Mammary microvascular endothelial cell (primary cell): ENCODE measurements at places on chromosomes 3 and 15. TPM values are rescaled to one million over a fixed set of nuclear protein-coding genes. Genes with fewer than 3 reads are reported as not detected.

MASP1 gene
- total RNA-seq, result 0.13 TPM in 1 of 2 replicates, not detected in the other

DET1 gene
- 3.0 and 3.5 TPM in 2 replicates for total RNA-seq

RBP2 gene
- total RNA-seq, result not detected in 2 replicates

ZNF80 gene
- total RNA-seq, result not detected in 2 replicates

CHRNB4 gene
- total RNA-seq, result not detected in 2 replicates

CSK gene
- 30.0 and 30.9 TPM in 2 replicates for total RNA-seq

PCLAF gene
- 42.4 and 50.4 TPM in 2 replicates for total RNA-seq

DBR1 gene
- total RNA-seq, result 17.5 and 18.4 TPM in 2 replicates

UPK1B gene
- total RNA-seq, result not detected in 2 replicates

GPR156 gene
- 0.07 and 0.20 TPM in 2 replicates for total RNA-seq

COL6A6 gene
- total RNA-seq, result not detected in 2 replicates

CX3CR1 gene
- total RNA-seq, result not detected in 2 replicates

TAGLN3 gene
- total RNA-seq, result not detected in 2 replicates

SENP8 gene
- 1.2 and 1.3 TPM in 2 replicates for total RNA-seq

ERICH6 gene
- not detected in 2 replicates for total RNA-seq

CASR gene
- not detected in 2 replicates for total RNA-seq

SYNPR gene
- not detected in 2 replicates for total RNA-seq
